ENCODE measurements at places on chromosomes 1 and 21.

DNA sequence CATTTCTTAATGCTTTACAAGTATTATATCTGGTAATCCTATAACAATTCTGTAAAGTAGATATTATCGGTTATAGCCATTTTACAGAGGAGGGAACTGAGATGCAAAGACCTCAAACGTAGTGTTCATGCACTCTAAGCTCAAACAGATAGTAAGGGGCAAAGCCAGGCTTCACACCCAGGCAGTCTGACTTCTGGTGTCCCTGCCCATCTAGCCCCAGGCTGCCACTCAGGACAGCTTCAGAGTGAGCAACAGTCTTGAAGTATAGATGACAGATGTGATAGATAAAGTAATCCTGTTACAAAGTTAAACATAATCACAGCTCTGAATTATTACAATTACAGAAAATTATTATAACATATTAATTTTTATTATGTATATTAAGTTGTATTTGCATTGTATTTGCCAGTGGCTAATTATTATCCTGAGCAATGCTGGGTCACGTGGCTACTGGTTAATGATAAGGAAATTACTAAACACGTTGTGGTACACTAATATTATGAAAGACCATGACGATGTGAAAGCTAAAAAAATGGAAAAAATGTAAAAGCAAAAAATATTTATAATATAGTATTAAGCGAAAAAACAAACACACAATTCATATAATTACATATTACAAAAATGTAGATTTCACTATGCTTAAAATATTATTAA, 6.1 kb upstream of the TRAF3IP3 start:
- DNase-seq, result no peak

- DNase-seq, result peak; percentile 74
These were observed 34.7 kb downstream of the TOMM20 start for GRCh38 chr1:235093696-235094592.

DNA sequence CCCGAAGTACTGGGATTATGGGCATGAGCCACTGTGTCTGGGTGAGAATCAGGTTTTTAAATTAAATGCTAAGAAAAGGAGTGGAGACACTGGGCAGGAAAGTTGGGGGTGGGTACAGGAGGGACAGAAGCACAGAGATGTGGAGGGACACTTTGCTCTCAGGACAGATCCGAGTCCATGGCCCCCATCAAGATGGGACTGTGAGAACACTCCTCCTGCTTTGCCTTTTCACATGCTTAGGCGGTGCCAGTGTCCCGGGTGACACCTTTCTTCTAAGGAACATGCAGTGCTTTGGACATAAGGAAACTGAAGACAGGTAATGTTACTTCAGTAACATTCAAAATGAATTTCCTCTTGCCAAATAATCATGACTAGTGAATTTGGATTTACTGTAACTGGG, 16.7 kb downstream of the SLC25A33 start:
- DNase-seq, result no peak

GRCh38 chr1:152959801-152960451, 10.5 kb upstream of the SPRR4 start:
- DNase-seq, result no peak

GRCh38 chr1:110218739-110219138, 8.6 kb downstream of the KCNC4 start:
- no peak for DNase-seq

- DNase-seq, result no peak
These were observed 292.4 kb downstream of the GRIK1 start for GRCh38 chr21:29647353-29647781.

DNA sequence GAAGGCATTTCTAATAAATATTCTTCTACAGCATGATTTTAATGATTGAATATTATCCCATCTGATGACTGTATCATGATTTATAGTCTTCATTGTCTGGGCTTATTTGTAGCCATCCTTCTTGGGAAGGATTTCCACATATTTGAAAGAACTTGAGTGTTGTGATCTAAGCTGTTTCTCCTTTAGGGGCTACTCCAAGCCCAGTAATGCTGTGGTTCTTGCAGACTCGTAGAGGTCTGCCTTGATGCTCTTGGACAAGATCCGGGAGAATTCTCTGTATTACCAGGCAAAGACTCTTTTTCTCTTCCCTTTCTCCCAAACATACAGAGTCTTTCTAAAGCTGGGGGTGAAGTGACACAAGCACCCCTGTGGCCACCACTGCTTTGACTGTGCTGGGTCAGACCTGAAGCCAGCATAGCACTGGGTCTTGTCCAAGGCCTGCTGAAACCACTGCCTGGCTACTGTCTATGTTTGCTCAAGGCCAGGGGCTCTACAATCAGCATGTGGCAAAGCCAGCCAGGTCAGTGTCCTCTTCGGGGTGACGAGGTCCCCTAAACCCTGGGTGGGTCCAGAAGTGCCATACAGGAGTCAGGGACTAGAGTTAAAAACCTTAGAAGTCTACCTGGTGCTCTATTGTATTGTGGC, 107.4 kb downstream of the GIPC2 start:
- no peak for DNase-seq

DNA sequence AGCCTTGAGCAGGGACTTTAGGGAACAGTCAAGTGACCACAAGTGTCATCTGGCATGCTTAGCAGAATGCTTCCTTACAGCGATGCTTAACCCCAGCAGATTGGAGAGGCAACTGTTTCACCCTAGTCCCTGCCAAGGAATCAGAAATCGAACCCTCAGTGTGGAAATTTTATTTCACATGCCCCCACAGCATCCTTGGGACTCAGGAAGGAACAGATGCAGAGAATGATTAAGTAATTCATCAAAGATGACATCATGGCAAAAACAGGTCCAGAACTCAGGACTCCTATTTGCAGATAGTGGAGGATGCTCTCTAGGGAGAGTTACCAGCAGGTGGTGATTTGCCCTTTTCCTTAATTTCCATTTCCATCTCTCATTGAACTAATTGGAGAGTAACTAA, 333.0 kb upstream of the KAZN start:
- DNase-seq, result no peak

GRCh38 chr1:107010582-107010981, 45.9 kb upstream of the PRMT6 start:
- no peak for DNase-seq

GRCh38 chr1:181482521-181483284, 614 bp upstream of the CACNA1E start:
- no peak for DNase-seq

DNA sequence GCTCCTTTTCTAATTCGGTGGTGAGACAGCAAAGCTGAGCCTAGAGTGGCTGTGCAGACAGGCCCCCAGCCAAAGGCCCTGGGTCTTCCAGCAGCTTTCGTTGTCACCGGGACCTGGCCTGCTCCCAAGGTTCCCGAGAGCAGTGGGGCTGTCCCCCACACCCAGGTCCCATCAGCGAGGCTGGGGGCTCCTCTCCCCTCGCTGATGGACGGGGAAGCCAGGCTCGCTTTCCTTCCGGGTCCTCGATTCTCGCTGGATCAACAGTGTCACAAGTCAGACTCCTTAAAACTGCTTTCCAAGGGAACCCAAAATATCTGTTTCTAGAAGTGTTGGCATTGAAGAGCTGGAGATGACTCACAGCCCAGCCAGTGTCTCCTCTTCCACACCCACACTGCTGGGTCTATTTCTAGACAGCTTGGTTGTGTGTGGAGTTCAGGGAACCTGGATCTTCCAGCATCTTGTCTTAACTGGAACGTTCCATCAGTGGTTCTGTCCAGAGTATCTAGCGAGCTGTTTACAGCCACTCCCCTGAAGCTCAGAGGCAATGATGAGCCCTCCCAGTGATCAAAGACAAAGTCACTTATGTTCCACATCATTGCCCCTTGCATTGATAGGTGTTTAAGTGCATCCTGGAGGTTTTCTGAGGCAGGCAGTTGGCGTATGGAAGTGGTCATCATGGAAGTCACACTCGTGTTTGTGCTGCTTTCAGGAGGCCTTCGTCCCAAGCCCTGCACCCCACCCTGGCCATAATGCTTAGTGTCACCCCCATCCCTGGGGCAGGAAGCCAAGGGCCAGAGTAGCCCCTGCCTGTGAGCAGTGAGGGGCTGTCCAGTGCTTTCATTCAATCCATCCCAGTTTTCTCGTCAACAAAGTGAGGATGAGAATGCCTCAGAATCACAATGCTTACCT, 35.2 kb downstream of the RRP1 start:
- no peak for DNase-seq

DNA sequence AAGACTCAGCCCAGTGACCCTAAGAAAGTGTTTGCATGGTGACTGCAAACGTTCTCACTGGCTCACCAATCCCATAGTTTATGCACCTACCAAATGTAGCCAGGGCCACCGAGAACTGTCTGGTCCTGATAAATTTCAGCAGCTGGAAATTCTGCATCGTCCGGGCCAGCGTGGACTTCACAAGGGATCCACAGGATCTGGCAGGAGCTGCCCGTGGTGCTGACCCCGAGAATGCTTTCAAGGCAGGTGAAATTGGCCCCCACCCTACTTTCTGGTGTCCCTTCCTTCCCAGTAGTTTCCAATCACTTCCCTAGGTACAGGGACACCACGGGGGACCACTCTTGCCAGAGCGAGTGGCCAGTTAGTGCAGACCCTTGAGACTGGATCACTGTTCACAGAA, 26.2 kb downstream of the UBASH3A start:
- DNase-seq, result no peak

GRCh38 chr21:36647279-36648093, 51.4 kb upstream of the SIM2 start:
- DNase-seq, result no peak

DNA sequence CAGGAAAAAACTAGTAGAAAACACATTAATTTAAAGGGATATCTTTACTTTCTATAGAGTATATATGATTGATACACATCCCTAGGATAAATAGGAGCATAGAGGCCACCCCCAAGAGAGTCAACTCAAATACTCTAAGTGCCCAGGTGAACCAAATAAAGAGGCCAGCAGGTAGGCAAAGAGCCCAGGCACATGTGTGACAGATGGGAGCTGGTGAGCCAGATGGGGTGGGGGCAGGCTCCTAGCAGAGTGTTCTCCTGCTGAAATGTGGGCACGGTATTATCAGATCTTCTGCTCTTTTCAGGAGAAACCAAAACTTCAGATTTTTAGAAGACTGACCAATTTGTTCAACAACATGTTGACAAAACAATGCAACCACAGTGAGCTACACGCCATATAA, 333.4 kb upstream of the PKN2 start:
- no peak for DNase-seq

DNA sequence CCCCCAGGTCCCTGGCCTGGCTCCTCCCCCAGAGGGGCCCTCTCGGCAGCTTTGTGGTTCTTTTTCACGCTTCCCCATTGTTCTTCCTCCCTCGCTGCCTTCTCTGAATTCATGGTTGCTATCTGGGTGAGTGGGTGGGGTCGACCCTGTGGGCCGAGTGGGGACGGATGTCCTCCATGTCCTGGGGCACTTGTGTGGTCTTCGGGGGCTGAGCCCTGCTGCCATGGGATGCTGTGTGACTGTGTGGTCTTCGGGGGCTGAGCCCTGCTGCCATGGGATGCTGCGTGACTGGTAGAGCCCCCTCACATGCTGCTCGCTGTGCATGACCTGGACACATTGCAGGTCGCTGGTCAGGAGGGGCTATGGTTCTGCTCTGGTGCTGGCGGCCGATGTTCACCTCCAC, 21.6 kb upstream of the DIP2A start:
- DNase-seq, result no peak

DNA sequence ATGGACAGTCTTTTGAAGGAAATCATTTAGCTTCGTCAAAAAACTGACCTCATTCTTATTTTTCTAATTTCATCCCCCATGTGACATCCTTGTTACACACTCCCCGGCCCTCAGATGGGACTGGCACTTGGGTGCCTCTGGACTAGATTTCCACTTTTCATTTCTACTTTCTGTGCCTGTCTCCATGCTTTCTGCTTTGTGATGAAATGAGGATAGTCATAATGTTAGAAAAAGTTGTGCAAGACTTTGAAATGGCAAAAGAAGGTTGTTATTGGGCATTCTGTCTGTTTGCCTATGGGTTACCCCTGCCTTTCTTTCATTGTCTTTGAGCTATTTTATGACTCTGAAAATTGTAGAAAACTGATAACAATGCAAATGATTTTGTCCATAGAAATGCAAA, 54.9 kb downstream of the MDM4 start:
- DNase-seq, result no peak

GRCh38 chr1:2472109-2472508, 4.0 kb upstream of the PLCH2 start:
- no peak for DNase-seq

GRCh38 chr1:111174070-111174469, 26.4 kb downstream of the DENND2D start:
- DNase-seq, result no peak

- DNase-seq, result no peak
These were observed 839 bp downstream of the SWT1 start for GRCh38 chr1:185157599-185158412.

GRCh38 chr21:42068256-42068545, 2.9 kb upstream of the UMODL1 start:
- DNase-seq, result no peak

DNA sequence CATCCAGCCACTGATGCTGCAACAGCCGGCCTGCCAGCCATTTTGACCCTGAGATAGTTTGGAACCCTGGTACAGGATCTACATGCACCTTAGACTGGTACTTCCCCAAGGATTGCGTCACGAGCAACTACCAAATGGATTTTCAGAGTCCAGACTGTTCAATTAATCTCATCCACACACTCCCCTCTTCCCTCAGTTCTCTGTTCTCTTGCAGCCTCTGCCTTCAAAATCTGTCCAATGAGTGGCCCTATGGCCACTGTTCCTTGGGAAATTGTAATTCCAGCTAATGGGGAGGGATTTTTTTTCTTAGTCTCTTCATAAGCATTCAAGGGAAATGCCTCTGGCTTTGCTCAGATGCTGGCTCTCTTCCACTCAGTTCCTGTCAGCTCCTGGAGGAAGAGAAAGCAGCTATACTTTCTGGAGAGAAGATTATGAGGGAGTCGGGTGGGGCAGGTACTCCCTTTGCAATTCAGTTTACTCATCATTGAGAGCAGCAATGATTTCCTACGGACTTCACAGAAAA, 19.8 kb upstream of the UAP1 start:
- no peak for DNase-seq

DNA sequence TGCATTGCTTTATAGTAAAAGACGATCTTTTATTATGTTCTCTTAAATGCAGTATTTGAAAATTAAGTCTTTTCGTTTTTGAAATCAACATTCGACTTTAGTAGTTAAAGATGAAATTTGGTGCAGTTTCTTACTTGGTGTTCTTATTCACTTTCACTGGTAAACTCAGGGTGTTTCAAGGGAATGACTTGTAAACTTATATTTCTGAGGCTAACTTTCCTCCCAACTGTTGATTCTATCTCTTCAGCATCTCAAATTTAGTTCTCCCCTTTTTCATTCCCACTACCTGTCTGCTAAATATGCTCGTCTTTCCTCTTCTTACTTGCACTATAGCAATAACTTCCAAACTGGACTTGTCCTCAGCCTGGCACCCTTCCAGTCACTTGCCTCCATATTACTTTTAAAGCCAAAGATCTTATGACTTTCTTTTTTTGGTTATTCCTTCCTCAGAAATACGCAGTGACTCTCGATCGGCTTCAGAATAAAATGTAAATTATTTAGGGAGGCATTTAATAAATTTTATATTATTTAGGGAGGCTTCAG, 988 bp downstream of the SLC35A3 start:
- DNase-seq, result no peak

DNA sequence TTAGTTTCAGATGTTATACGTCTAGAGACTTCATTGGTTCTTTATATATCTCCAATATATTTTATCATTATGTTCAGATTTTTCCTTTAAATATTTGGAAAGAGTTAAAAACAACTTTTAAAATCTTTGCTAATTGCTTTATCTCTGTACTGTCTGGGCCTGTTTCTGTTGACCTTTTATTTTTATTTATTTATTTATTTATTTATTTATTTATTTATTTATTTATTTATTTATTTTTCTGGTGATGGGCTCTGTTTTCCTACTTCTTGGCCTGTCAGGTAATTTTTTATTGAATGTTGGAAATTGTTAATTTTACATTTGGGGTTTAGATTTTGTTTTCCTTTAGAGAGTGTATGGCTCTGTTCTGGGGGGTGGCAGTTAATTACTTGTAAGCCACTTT, 279.7 kb upstream of the KAZN start:
- no peak for DNase-seq
